Globus pallidus (tissue), 1 donor: ENCODE measurements at places on chromosomes 1 and 21.

- no peak for DNase-seq
These were observed 2.4 kb downstream of the LIN28A start for GRCh38 chr1:26413031-26413430.

- DNase-seq = no peak
These were observed 17.5 kb downstream of the SLC26A9 start for GRCh38 chr1:205925736-205926135.

- no peak for DNase-seq
These were observed 6.9 kb upstream of the IGFN1 start for GRCh38 chr1:201183753-201184152.

DNA sequence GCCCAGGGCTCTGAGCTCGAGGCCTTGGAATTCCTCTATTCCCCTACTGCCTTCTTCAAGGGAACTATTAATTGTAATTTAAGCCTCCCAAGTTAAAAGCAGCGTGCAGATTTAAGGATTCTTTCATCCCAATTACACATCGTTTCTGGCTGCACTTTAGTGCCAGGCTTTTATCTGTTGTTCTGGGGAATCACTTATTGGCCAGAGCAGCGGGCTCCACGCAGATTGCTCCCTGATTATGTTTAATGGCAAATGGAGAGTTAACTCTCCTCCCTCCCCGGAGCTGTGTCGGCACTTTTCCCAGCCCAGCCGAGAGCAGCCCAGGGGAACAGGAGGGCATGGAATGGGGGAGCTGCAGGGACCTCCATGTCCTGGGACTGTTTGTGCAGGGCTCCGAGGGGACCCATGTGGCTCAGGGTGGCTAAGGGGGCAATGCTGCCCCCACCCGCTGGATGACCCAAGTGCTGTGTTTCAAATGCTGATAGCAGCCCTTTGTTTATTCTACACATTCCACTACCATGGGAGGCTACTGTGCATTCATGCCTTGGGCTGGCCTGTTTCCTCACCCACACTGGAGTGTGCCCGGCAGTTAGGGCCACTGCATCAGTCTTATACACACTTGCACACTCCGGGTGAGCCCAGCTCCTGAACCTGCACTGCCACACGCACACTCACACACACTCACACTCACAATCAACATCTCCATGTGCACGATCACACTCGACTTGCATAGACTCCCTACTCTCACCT, 93.3 kb upstream of the POU3F1 start:
- DNase-seq = no peak

- DNase-seq = no peak
These were observed 115.4 kb downstream of the SMYD2 start for GRCh38 chr1:214396330-214396729.

GRCh38 chr21:38834725-38835124, 29.0 kb downstream of the ETS2 start:
- DNase-seq = no peak

- no peak for DNase-seq
These were observed 477.9 kb downstream of the LMO4 start for GRCh38 chr1:87806379-87807094.

- no peak for DNase-seq
These were observed 22.0 kb upstream of the CAMK1G start for GRCh38 chr1:209561532-209561931.

DNA sequence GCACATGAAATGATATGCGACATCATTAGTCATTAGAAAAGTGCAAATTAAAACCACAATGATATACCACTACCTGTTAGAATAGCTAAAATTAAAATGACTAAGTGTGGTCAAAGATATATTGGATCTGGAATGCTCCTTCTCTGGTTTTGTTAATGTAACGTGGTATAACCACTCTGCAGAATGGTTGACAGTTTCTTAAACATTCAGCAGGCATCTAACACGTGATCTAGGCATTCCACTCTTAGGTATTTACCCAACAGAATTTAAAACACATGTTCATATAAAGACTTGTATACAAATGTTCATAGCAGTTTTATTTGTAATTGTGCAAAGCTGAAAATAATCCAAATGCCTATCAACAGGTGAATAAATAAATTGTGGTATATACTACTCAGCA, 165.0 kb upstream of the PLXNA2 start:
- no peak for DNase-seq

GRCh38 chr21:35426469-35426868, 377.4 kb upstream of the RUNX1 start:
- DNase-seq = no peak

DNA sequence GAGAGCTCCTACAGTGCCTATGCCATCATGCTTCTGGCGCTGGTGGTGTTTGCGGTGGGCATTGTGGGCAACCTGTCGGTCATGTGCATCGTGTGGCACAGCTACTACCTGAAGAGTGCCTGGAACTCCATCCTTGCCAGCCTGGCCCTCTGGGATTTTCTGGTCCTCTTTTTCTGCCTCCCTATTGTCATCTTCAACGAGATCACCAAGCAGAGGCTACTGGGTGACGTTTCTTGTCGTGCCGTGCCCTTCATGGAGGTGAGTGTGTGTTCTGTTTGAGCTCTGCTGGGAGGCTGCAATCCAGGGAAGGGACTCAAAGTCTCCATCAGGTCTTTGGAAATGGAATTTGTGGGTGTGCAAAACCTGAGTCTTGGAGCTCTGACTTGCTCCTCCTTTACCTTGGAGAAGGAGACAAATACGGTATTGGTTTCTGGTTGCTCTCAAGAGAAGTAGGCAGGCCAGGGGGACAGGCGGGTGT, 658 bp downstream of the GPR37L1 start:
- peak; percentile 54 for DNase-seq

DNA sequence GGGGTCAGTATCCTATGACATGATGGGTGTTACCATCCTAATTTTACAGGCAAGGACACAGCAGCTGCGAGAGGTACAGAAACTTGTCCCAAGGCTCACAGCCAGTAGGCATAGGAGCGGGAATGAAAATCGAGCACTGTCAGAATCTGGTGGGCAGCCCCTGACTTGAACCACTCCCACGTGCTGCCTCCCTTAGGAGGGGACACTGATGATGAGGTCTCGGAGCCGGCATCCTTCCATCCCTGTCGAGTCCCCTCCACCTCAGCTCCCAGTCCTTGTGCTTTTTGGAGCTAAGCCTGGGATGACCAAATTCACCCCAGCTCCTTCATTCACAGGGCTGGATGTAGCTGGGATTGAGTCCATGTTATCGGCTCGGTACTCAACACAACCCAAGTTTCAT, 49.0 kb downstream of the B3GALT5 start:
- DNase-seq = no peak

GRCh38 chr1:228980232-228980937, 245.1 kb downstream of the RHOU start:
- no peak for DNase-seq

GRCh38 chr1:180600343-180600742, 31.5 kb upstream of the XPR1 start:
- no peak for DNase-seq

- no peak for DNase-seq
These were observed 97.9 kb downstream of the CSMD2 start for GRCh38 chr1:34066981-34067603.

- no peak for DNase-seq
These were observed 63.7 kb downstream of the CNST start for GRCh38 chr1:246629976-246630375.

GRCh38 chr1:91804546-91805023, 81.4 kb downstream of the TGFBR3 start:
- DNase-seq = no peak

DNA sequence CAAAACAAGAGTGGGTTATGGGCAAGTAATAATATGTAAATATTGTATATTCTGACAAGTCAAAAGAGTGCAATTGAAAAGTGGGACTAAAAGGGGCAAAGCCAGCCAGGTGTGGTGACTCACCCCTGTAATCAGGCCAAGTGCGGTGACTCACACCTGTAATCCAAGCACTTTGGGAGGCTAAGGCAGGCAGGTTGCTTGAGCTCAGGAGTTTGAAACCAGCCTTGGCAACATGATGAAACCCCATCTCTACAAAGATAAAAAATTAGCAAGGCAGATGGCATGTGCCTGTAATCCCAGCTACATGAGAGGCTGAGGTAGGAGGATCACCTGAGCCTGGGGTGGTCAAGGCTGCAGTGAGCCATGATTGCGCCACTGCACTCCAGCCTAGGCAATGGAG, 304.0 kb downstream of the HHIPL2 start:
- DNase-seq = no peak

GRCh38 chr1:216032961-216033614, 390.2 kb downstream of the USH2A start:
- no peak for DNase-seq

DNA sequence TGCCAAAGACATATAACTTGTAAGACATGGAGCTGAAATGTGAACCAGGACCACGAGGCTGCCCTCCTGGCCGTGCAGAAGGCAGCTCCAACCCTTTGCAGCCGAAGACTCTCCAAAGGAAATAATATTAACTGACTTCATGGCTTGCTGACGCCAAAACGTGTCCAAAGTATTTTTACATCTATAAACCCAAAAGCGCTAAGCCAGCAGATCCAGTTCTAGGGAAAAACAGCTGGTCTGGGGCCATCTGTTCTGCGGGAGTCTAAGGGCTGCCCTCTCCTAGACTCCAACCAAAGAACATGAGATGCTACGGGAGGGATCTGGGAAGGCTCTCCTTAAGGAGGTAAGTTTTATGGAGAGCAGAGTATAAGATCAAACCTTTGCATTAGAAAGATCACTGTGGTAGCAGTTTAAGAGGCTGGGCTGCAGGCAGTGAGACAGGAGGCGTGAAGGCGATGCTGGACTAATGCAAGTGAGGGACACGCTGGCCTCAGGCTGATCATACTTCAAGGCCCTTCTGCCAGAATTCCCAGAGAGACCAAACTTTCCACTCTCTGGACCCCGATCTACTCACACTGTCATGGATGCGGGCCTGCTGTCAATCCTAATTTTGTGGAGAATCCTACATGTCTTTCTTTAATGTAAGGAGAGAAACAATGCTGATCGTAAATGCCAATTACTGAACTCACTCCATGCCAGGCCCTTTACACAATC, 1.2 kb downstream of the TMEM53 start:
- no peak for DNase-seq

- DNase-seq = no peak
These were observed 177.4 kb upstream of the DPT start for GRCh38 chr1:168906367-168906766.

DNA sequence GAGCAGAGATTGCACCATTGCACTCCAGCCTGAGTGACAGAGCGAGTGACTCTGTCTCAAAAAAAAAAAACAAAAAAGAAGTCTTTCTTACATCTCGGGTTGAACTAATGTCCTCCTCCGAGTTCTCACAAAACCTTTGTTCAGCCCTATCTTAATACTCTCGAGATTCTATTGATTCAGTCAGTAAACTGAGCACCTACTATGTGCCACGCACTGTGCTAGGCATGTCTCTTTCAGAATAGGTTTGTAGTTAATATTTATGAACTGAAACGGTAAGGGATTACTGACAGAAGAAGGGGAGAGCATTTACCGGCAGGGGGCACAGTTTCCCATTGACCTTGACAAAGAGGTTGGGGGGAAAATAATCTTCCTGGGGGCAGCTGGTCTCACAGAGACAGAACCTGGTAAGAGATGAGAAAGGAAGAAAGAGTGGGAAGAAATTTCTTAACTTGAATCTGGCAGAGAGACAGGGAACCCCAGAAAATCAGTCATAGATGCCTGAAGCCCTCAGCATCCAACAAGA, 3.4 kb downstream of the PIAS3 start:
- DNase-seq = no peak

DNA sequence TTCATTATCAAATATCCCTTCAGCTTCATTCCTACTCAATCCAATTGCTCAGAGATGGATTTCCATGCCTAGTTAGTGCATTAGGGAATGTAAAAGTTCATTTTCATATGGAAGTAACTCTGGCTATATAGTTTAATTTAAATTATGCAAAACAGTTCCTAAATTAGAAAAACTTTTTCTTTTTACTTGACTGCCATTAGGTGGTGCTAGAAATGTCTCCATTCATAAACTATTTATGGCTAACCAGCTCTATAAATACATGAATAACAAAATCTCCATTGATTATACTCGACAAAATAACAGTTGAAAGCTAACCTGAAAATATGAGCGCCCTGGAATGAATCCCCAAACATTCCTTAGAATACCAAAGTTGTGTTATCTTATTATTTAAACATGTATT, 311.4 kb downstream of the USH2A start:
- no peak for DNase-seq

- DNase-seq = no peak
These were observed 117.9 kb downstream of the DMRTB1 start for GRCh38 chr1:53576866-53577760.

GRCh38 chr1:9289711-9290485, 2.8 kb upstream of the SPSB1 start:
- no peak for DNase-seq
